Mucosa of gallbladder (tissue), 1 donor: ENCODE measurements at places on chromosomes 12 and 14.

- DNase-seq: no peak
These were observed 408 bp upstream of the CACNA2D4 start for GRCh38 chr12:1918884-1919236.

- DNase-seq: no peak
These were observed 442.0 kb downstream of the BTG1 start for GRCh38 chr12:91703491-91704283.

DNA sequence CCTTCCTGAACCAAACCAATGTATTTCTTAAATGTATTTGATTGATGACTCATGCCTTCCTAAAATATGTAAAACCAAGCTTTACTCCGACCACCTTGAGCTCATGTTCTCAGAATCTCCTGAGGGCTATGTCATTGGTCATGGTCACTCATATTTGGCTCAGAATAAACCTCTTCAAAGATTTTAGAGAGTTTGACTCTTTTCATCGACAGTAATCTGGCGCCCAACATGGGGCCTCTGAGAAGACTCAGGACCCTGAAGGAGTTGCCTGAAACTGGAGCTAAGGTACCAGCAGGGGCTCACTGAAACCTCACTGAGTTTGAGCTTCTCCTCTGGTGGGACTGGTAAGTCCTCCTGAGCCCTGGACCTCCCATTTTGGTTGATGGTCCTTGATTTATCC lies 17.2 kb upstream of the PSMC1 start:
- no peak for DNase-seq

GRCh38 chr12:108616941-108617858 lies 16.5 kb downstream of the SELPLG start:
- DNase-seq: no peak

- no peak for DNase-seq
These were observed 156.0 kb downstream of the SAMD4A start for GRCh38 chr14:54722791-54723432.

DNA sequence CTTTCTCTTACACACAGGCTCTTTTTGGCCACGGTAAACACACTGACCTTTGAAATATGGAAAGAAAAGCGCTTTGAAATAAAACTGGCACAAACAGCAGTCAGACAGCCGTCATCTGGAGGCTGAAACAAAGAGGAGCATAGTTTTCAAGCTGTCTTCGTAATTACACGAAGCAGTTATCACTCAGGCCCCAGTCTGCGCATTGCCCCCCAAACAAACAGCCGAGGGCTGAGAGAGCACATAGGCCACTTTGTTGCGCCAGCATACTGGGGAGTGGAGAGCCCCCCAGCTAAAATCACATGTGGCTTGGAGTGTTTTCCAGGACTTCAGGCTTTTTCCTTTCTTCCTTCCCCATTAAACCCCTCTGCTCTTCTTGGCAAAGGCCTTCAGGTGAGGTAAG lies 142.9 kb upstream of the BTG1 start:
- no peak for DNase-seq

DNA sequence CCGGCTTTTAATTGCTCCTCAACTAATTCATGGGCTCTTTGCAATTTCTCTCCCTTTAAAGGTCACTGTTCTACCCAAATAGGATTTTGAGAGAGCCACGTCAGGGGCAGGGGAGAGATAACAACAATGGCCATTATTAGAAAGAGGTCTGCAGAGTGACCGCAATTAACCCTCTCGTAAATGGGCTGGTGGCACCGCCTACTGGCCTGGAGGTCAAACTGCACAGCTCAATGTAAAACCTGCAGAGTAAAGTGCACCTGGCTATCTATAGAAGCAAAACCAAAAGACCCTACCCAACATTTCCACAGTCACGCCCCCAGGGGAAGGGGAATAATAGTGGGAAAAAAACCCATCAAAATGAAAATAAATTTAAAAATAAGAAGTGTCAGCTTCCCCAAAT lies 21.6 kb upstream of the CLEC4E start:
- DNase-seq: no peak

- DNase-seq: peak; percentile 40
These were observed 32.4 kb downstream of the BICD1 start for GRCh38 chr12:32139064-32139421.

DNA sequence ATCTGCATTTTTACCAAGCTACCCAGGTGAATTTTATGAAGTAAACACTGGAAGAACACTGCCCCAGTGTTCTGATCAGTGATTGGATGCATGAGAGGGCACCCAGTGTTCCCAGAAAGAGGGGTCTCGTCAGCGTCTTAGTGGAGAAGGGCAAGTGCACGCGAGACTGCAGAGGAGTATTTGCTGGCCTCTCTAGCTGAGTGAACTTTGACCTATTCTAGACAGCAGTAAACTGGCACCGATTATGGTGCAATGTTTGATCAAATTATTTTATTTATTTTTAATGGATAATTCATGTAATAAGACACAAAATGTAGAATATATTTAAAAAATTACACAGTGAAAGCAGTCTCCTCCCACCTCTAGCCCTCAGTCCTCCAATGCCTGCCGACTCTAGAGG lies 5.3 kb upstream of the GALNT8 start:
- DNase-seq: no peak

DNA sequence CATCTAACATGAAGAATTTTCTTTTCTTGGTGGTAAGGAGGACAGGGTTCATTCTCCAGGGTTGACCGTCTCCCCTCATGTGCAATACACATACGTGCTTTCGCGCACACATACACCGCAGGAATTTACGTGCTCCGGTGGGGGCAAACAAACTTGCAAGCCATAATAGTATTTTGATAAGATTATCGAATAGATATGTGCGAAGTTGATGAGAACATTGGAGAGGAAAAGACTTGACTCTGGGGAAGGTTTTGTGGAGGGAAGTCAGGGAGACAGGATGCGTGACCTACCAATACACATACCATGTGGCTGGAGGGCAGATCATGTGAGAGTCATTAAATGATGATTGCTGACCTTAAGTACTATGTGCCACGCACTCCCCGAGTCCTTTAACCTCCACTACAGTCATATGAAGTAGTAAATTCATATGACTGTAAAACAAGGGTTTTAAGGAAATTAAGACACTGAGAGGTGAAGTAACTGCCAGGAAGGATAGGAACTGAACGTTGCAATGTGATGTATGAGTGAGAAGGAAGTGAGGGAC lies 921 bp downstream of the RAD51B start:
- no peak for DNase-seq

DNA sequence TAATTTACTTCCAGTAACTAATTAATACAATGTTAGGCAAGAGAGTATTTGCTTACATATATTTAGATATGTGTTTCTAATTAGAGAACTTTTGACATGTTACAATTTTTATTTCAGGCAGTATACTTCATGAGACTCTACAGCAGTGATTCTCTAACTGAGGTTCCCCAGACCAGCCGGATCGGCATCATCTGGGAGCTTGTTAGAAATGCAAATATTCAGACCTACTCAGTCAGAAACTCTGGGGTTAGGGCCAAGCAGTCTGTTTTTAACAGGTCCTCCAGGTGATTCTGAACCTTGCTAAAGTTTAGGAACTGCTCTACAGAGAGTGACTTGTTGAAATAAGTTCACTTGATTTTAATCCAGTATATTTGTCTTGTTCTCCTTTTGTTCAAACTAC lies 46.5 kb downstream of the ARID2 start:
- DNase-seq: no peak

DNA sequence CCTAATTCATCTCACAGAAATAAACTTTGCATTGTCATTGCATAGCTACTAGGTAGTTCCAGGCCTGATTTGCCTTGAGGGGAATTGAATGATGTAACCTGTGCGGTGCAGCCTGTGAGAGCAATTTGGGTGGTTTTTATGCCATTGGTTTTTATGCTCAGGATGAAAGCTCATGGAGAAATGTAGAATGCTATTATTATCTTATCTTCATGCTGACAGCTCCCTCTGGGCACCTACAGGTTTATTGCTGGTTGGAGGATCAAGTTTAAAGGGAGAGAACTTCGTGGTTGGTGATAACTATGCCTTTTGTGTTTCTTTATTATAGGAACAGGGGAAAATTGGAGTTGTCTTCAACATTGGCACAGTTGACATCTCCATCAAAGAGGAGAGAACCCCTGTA lies 547.9 kb downstream of the DIO2 start:
- no peak for DNase-seq

DNA sequence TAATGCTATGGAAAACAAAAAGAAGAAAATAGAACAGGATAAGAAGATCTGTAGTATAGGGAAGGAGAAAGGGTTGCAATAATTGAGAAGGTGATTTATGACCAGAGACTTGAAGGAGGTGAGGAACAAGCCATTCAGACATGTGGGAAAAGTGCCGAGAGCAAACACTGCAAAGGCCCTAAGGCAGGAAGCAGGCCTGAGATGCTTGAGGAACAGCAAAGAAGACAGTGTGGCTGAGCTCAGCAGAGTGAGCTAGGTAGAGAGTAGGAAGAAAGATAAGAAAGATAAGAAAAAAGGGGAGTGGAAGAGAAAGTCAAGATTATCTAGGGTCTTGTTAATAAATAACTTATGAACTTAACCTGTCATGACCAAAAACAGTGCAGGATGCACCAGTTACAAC lies 671.8 kb downstream of the RPS29 start:
- no peak for DNase-seq

DNA sequence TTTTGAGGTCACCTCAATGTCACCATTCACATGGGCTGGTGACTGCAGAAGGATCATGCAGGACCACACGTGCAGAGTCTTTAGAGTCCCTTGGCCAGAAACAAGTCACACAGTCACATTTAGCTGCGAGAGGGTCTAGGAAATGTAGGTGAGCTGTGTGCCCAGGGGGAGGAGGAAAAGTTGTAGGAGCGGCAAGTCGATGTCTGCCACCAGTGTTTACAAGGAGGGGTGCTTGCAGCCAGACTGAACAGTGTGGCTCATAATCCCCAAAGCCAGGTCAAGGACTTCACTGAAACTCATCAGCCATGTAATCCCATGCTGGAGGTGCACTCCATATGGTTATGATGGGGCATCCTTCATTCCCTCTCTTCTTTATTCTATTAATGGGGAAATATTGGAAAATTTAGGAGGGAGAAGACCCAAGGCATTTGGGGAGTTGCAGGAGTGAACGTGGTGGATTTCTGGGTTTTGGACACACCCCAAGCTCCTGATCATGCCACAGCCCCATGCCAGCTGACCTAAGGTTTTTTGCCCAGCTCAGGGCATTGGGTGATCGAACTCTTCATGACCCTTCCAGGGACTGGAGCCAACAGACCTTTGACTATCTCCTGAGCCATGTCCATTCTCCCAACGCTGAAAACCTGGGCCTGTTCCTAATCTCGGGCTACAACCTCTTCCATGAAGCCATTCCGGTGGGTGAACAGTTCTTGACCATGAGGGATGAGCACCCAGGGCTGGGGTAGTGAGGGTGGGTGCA lies 7.2 kb downstream of the DAO start:
- no peak for DNase-seq

GRCh38 chr12:15709551-15709950 lies 79.6 kb downstream of the EPS8 start:
- no peak for DNase-seq

GRCh38 chr12:132827763-132828703 lies 636 bp downstream of the GOLGA3 start:
- DNase-seq: no peak

DNA sequence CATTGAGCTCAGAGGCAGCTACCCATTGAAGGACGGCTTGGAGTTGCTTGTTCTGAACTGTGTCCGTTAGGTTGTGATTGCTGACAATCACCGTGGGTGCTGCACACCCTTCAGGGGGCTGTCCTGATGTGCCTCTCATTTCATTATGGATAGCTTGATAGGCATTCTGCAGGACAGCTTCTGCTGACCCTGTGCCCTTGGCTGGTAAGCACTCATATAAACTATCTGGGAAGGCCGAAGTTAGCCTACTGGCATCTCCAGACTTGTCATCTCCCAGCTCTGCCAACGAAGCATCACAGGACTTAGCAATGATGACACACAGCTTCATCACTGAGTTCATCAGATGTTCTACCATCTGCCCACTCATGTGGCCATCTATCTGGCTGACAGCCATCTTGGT lies 22.3 kb downstream of the AKAP3 start:
- no peak for DNase-seq

- peak; percentile 91 for DNase-seq
These were observed at the start of gene C1RL for GRCh38 chr12:7108796-7109571. Gene C1RL (minus strand): TSS chr12:7109214. CDS start chr12:7109180, 34 bp downstream.

GRCh38 chr14:99245564-99246511 lies 26.2 kb downstream of the BCL11B start:
- DNase-seq: no peak

GRCh38 chr12:119621878-119622277 lies 28.3 kb downstream of the TMEM233 start:
- DNase-seq: no peak

GRCh38 chr14:89298056-89298834 lies 118.8 kb downstream of the FOXN3 start:
- no peak for DNase-seq

DNA sequence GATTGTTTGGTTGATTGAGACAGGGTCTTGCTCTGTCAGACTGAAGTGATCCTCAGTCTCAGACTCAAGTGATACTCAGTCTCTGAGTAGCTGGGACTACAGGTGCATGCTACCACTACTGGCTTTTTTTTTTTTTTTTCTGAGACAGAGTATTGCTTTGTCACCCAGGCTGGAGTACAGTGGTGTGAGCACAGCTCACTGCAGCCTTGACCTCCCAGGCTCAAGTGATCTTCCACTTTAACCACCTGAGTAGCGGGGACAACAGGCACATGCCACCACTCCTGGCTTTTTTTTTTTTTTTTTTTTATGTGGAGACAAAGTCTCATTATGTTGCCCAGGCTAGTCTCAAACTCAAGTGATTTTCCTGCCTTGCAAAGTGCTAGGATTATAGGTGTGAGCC lies 31.8 kb downstream of the CPSF2 start:
- no peak for DNase-seq

- DNase-seq: no peak
These were observed 287.5 kb downstream of the GALC start for GRCh38 chr14:87705439-87705896.

DNA sequence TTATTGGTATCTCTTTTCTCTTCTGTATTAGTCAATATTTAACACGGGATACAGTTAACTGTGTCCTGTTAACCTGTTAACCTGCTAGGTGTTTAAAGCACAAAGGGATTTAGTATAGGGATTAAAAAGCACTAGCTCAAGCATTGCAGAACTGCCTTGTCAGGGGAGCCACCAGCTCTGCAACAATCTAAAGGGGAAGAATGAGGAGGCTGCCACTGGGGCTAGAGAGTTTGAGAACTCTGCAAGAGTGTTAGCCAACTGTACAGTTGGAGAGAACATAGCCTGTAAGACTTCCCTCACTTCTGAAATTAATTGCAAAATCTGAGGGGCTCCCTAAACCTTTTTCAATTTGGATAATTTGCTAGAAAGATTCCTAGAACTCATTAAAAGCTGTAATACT lies 6.5 kb upstream of the VRK1 start:
- no peak for DNase-seq

- DNase-seq: peak; percentile 32
These were observed 91.9 kb downstream of the TMEM30B start for GRCh38 chr14:61188978-61189808.

GRCh38 chr12:5748027-5748426 lies 197.0 kb downstream of the ANO2 start:
- DNase-seq: no peak
